ENCODE measurements at places on chromosomes 6 and 20. TPM values are rescaled to one million over a fixed set of nuclear protein-coding genes. Genes with fewer than 3 reads are reported as not detected.

The BPIFA2 gene
- polyA plus RNA-seq = not detected

The TRAPPC3L gene
- polyA plus RNA-seq = not detected

The CPXM1 gene
- polyA plus RNA-seq = 48.4 TPM

GRCh38 chr20:47648943-47649342 is 136.3 kb downstream of the SULF2 start:
- DNase-seq = no peak

The PCK1 gene
- 0.31 TPM for polyA plus RNA-seq

The TCP11 gene
- polyA plus RNA-seq = not detected

The BPIFB4 gene
- polyA plus RNA-seq = not detected

DNA sequence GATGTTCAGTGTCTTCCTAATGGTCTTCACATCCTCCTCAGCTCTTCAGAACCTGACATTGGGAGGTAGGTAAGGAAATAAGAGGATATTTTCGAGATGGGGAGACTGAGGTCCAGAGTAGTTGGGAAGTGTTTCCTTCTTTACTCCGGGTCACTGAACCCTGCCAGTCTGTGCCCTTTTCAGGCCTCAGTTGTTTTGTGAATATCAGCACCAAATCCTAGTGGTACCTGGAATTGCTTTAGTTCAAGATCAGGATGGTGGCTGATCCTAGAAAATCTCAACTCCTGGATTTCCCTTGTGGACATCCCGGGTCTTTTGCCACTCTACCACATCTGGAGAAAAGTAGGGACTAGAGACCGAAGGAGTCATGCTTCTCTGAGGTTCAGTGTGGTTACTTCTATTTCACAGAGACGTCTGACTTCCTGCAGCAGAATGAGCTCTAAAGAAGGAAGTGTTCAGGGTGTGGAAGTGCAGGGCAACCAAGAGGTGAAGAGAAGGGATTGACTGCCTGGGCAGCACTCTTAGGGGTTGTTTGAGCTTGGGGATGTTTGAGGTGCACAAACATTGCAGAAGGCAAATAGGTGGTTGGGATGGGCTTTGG is 995 bp downstream of the STK4 start:
- DNase-seq = no peak

- no peak for DNase-seq
These were observed 132.8 kb downstream of the PFDN4 start for GRCh38 chr20:54340667-54341081.

The FAM184A gene
- polyA plus RNA-seq = 9.4 TPM

DNA sequence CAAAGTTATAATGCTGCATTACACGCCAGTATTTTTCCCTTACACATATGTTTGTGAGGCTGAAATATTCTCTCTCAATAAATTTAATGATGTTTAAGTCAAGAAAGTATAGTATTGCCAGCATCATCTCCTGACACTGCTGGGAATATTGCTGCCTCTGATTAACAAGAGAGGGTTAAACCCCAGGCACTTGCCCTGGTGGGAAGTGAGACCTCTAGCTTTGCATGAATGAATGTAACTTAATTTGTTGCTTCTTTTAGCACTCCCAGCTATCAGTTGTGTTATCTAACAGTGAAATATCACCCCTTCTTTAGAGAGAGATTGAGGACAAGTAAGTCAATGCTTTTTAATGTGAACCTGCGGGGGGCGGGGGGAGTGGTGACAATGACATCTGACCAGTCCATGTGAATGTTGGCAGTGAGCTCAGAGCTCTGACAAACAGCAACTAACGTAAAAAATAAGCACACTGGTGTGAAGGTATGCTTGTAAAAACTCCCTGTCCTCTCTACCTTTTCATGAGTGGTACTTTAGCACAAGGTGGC is 9.8 kb downstream of the FOXA2 start:
- no peak for DNase-seq

DNA sequence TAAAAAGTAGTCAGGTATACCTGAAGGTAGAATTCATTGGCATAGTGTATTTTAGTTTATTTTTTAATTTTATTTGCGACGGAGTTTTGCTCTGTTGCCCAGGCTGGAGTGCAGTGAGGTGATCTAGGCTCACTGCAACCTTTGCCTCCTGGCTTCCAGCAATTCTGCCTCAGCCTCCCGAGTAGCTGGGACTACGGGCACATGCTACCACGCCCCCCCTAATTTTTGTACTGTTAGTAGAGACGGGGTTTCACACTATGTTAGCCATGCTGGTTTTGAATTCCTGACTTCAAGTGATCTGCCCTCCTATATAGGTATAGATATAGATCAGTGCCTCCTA is 102.8 kb upstream of the PRSS16 start:
- no peak for DNase-seq

The RAET1L gene
- 0.99 TPM for polyA plus RNA-seq

The SERPINB1 gene
- 13.7 TPM for polyA plus RNA-seq

The TSHZ2 gene
- polyA plus RNA-seq = 12.4 TPM

Measured in muscle of arm (tissue), 14 donors.